Caki2 (cell line): ENCODE measurements at places on chromosomes 12 and 14.

DNA sequence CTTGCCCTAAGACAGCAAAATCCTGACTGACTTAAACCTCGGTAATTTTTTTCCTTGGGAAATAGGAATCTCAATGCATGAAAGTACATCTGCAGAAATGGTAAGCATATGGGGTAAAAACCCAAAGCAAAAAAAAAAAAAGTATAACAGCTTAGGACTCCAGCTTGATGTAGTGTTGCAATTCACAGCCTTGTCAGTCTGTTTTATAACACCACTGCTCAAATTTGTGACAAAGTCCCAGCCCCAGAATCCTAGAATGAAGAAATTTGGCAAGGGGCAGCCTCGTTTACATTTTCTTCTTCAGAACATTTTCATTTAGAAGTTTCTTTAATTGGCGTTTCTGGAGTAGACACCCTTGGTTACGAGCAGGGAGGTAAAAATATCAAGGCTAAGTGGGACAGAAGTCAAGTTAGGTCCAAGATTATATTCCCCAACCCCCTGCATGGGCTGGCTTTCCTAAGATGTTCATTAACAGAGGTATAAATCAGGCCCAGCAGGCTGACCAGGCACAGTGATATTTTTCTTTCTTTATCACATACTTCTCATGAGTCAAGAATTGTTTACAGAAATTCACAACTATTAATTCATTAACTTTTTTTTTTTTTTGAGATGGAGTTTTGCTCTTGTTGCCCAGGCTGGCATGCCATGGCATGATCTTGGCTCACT is 424.0 kb downstream of the RMST start:
- no peak for DNase-seq

- DNase-seq, result no peak
Observed at GRCh38 chr12:96047229-96048211, 12.1 kb upstream of the LTA4H start.

DNA sequence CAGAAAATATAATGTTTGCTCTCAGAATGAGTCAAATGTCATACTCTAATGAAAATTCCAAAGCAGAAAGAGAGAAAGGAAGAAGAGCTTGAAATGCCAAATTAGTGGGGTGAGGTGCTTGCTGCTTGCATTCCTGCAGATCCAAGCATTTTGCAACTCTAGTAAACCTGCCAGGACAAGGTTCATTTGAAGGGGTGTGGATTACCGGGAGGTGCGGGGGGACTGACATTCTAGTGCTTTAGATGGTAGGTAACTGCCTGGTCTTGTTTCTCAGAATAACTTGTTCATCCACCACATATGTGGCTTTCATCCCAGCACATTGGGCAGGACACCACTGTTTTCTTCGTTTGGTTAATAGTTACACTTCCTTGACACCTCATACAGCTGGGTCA is 144.4 kb downstream of the AKAP6 start:
- DNase-seq, result peak; percentile 47

- DNase-seq, result no peak
Observed at GRCh38 chr14:105145381-105146180, 23.0 kb downstream of the JAG2 start.
